Breast epithelium (tissue), 4 donors: ENCODE measurements at places on chromosomes 7 and 10. TPM values are rescaled to one million over a fixed set of nuclear protein-coding genes. Genes with fewer than 3 reads are reported as not detected.

DNA sequence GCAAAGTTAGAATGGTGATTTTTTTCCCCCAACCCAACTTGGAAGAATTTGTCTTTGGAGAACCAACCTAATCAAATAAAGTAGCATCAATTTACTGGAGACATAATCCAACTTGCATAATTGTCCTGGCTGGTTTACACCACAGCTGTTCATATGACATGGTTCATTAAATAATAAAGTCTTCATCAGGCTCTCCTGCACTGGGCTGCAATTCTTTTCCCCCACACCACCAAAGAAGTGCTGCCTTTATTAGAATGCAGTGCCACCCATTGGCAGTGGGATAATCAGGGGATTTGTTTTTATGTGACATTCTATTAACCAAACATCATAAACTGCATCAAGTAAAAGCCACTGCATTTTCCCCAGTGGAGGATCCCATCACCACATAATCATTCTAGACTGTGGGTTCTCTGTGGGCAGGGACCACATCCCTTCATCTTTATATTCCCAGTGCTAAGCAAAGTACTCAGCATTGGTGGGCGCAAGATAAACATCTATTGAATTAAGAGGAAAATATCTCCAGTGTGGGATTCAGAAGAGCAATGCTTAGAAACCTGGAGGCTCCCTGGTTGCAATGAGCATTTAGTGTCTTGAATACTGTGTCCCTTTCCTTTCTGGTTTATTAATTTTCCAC, 322.0 kb downstream of the KCNMA1 start:
- DNase-seq: no peak

Gene ATXN7L1
- total RNA-seq: 10.7 TPM

Gene LLCFC1
- total RNA-seq: not detected

Gene THSD7A
- 4.0 TPM for total RNA-seq

DNA sequence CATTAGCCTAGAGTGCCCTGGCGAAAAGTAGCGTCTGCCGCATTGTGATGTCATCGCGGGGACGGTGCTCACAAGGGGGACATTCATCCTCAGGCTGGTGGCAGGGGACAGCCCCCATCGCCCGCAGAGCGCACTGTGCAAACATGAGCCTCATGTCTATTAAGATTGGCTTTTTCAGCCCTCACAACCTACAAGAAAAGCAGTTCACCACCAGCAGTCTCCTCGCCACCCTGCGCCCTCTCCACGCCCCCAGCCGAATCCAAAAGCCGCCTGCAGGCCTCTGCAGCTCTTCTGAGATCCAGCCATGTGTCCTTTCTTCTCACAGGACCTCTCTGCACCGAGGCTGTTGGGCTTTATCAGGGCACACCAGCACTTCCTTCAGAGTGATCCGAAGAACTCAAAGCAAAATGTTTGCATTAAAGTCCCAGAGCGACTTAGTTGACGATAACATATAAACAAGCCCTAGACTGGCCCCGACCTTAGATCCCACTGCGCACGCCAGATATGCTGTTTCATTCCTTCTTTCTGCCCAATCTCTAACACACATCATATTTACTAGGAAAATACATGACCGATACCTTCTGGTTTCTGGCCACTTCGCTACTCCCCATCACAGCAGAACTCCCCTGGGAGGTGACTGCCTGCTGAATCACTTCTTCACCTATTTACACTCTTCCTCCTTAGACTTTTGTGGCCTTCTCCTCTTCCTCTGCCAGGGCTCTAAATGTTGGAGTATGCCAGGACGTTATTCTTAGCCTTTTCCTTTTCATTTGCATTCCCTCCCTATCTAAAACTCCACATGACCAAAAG, 206.0 kb upstream of the SH2B2 start:
- no peak for DNase-seq

- no peak for DNase-seq
Observed at GRCh38 chr7:130970196-130970595, 236.2 kb upstream of the KLF14 start.

- peak; percentile 39 for DNase-seq
Observed at GRCh38 chr7:47088329-47089067, 493.4 kb downstream of the TNS3 start.

DNA sequence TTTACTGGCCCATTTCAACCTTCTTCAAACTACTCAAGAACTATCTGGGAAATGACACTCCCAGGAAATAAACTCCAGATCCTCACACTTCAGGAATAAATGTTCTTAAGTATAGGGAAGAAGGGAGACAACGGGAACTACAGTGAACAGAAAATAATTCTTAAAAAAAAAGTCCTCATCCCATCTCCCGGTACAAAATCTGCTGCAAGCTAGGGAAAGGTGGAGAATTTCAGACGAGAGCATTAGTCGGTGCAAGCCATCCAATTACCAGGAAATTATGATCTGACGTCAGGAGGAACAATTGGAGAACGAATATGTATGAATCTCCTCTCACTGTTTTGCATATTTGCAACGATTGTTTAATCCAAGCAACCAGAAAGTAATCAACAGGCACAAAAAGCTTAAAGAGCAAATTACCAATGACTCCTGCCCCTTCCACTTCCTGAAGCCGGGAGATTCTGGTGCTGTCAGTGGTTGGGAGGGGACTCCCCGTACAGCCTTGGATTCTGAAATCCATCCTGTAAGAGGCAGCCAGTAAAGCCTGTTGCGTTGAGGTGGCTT, 15.1 kb upstream of the GATA3 start:
- DNase-seq: no peak

GRCh38 chr7:116525913-116526861, 1.4 kb downstream of the CAV1 start:
- peak; percentile 68 for DNase-seq

Gene NAT16
- not detected for total RNA-seq

Gene LBX1
- total RNA-seq: not detected

GRCh38 chr10:69508738-69509340, 57.6 kb downstream of the TSPAN15 start:
- no peak for DNase-seq

- DNase-seq: no peak
Observed at GRCh38 chr7:51367614-51367968, 51.0 kb upstream of the COBL start.

DNA sequence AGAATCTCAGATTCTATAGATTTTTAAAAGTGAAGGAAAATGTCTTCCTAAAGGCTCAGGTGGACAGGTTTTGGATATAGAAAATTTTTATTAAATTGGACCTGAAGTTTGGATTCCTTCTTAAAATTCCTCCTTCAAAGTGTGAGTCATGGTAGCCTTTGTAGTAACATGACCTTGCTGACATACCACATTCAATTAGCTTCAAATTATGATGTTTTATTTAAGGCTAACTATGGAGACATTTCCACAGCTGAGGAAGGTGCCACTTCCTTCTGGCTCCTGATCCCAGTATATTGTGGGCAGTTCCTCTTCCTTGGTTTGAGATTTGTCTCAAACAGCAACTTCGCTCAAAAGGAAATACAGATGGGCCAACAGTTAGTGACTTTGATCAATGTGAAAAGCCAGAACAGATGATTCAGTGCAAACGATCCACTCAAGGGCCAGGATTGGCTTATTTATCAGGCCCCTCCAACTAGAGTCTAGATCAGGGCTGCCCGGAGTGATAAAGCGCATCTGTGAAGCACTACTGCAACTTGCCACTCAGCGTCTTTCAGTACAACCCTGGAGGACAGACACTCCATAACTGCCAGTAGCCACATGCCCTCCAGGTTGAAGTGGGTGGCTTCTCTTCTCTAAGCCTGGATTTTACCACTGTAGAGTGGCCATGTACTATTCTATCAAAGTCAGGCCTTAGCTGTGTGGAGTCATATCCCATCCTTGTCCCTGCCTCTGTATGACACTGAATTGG, 573.5 kb downstream of the KIF20B start:
- DNase-seq: no peak

Gene MKI67
- 6.4 TPM for total RNA-seq

Gene HMX3
- not detected for total RNA-seq

Gene CAMK2B
- total RNA-seq: 2.0 TPM

DNA sequence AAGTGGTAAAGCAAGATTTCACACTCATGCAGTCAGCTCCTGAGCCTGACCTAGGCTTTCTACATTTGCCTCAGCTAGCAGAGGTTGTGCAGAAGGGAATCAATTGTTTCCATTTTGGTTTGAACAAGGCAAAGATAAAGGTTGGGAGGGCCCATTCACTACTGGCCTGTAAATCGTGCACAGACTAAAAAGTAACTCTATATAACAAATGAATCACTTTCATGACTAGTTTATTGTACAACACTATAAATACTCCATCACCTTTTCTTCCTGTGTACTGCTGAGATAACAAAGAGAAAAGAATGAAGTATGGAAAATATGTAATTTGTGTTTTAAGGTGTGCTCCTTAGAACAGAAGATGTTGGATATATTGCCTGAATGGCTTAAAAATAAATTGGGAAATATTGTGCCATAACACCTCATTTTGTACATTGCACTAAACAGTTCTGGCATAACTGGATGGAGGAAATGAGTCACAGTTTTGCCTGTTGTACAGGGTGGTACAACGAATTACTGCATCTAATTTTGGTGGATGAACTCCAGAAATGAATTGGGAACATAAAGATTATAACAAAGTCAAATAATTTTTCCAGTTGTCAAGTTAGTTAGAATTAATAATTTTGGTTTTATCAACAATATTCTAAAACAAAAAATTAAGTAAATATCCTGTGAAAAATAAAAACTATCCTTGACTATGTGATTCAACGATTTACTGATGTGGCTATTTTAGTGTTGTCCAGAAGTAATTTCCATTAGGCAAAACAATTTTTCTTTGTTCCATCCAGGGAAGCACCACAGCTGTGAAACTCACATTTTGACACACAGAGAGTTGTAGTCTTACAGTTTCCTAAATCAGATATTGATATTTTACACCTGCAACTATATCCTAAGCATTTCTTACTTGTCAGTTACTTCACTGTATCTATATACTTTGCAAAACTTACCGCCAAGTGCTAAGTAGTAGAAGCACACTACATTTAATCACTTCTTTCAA, 18.0 kb downstream of the SEMA3C start:
- DNase-seq: no peak

DNA sequence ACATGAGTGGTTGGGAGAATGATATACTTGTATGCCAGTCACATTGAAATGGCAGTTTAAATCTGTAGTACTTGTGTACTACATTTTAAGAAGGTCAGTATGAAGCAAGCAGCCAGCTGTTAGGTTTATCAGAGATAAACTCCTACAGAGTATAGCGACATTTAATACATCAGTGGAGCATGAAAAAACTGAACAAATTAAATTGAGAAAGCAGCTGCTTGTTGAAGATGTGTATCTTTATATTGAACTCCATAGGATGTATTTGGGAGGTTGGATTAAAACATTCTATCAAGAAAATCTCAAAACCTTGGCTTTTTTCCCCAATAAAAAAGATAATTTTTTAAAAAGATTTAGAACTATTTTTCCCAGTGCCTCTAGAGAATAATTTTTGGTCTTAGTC, 47.8 kb downstream of the PHF14 start:
- no peak for DNase-seq

DNA sequence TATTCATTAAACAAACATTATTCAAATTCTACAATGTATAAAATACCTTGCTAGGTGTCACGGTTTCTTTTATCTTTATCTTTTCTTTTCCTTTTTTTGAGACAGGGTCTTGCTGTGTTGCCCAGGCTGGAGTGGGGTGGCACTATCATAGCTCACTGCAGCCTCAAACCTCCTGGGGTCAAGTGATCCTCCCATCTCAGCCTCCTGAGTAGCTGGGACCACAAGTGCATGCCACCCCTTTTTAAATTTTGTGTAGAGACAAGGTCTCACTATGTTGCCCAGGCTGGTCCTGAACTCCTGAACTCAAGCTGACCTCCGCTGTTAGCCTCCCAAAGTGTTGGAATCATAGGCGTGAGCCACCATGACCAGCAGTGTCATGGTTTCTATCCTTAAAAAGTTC, 17.9 kb upstream of the BLOC1S2 start:
- DNase-seq: no peak

- no peak for DNase-seq
Observed at GRCh38 chr7:129462420-129462819, 28.2 kb downstream of the STRIP2 start.

Gene CXCL12
- total RNA-seq: 66.4 TPM

GRCh38 chr7:39464350-39465054, 101.7 kb upstream of the YAE1 start:
- DNase-seq: no peak

DNA sequence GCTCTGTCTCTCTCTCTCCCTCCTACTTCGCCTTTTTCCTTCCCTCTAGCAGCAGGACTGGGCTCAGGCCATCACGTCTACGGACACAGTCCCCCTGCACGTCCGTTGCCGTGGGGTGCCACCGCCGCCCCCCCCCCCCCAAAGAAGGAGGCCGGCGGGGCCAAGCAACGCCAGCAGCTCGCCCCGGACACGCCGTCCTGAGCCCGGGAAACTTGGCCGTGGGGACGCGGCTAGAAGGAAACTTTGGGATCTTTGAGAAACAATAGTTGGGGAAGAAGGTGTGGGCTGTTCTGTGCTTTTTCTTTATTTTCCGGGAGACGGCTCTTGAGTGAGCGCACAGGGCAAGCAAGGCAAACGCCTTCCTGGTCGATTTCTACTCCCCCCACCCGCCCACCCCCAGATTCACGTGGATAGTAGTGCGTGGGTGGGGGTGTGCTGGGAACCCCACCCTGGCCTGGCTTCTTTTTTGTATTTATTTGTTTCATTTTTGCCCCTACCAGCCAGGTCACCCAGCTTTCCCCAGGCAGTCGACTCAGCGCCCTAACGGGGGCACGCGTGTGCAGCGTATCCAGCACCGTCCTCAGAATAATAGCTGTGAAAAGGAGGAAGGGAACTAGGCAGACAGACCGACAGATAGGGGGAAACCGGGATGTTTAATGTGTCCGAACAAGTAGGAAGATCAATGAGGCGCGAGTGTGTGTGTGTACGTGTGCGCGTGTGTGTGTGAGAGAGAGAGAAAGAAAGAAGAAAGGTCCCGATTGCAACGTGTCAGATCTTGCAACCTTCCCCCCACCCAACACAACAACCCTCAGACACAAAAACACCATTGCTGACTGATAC, 1.4 kb downstream of the MXI1 start:
- no peak for DNase-seq

- DNase-seq: no peak
Observed at GRCh38 chr7:132240262-132240661, 336.0 kb downstream of the PLXNA4 start.

DNA sequence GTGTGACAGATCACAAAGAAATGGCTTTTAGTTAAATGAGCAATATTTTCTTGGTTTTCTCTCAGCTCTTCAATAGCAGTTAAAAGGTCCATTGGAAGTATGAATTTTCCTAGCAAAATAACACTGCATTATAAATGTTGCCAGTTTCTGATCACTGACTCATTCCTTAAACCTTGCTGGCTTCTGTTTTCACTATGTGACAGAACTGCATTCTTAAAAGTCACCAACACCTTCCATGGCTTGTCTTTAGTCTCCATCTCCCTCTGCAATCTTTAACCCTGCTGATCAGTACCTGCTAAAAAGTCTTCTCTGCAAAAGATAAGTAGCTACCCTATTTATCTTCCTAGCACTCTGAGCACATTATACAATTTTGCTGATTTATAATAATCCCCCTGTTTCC, 405.0 kb upstream of the LRRN3 start:
- DNase-seq: no peak
